ENCODE measurements at places on chromosomes 16 and 17.

DNA sequence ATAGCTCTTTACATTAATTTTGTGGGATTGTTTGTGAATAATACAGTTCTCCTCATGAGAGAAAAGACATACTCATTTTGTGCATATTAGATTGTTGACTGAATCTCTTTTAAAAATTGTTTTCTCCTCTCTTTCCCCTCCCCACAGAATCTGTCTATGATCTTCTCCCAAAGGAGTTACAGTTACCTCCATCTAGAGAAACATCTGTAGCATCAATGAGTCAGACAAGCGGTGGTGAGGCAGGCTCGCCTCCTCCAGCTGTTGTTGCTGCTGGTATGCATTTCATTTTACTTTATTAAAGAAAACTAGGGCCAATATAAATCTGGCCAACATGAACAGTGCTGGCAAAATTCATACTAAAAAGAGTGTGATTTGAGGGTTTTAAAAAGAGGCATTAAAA lies 60.5 kb downstream of the NFAT5 start:
- DNase-seq, result no peak

GRCh38 chr16:1244881-1245280 lies 4.4 kb downstream of the TPSAB1 start:
- no peak for DNase-seq

DNA sequence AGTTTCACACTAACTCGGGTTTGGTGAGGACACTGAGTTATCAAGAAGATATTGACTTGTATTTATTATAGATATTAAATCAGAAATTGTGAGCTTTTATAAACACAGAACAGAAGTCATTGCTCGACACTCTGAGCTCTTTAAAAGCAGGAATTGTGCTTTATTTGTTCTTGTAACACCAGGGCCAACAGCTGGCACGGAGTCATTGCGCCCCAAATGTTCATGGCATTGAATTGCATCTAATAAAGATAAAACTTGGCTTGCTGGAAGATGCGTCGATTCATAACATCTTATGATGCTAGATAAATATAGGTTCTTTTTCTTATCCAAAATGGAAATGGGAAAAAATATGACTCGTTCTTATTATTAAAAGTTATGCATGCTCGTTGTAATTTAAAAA lies 11.8 kb upstream of the MLYCD start:
- DNase-seq, result no peak

- DNase-seq, result no peak
Observed at GRCh38 chr16:4419402-4419959, 3.1 kb upstream of the CORO7 start.

DNA sequence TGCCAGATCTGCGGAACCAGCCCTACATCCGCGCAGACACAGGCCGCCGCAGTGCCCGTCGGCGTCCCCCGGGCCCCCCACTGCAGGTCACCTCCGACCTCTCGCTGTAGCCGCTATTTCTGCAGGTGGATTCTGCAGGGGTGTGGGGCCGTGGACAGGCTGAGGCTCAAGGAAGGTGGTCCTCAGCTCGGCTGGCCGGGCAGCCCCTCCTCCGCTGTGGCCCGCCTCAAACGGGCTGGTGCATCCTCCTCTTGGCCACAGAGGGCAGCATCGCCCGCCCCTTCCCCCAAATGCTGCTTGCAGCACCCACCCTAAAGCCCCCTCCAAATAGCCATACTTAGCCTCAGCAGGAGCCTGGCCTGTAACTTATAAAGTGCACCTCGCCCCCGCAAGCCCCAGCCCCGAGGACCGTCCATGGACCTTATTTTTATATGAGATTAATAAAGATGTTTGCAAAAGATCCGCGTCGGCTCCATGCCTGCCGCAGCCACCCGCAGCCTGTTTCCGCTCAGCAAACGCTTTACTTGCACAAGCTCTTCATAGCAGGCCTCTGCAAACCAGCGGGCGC lies 14.9 kb downstream of the SPATA32 start:
- no peak for DNase-seq

- no peak for DNase-seq
Observed at GRCh38 chr17:67449065-67449464, 72.0 kb downstream of the PITPNC1 start.

DNA sequence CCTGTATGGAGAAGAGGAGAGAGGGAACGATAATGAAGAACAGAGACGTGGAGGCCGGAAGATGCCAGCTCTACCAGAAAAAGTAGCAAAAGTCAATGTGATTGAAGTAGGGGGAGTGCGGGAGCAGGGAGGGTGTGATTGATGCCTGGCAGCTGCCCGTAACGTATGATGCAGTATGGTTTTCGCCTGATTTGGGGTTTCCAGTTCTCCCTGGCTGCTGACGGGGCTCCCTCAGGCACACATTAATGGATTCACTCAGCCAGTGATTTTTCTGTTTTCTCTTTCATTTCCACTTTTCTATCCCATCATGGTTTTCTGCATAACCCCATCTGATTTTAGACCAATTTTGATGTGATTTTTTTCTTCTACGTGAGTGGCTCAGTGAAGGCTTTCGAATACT lies 62.1 kb downstream of the PRKCA start:
- no peak for DNase-seq

GRCh38 chr17:82076018-82076784 lies 10.6 kb upstream of the DUS1L start:
- no peak for DNase-seq

- DNase-seq, result no peak
Observed at GRCh38 chr16:50878966-50879615, 137.2 kb downstream of the CYLD start.

- DNase-seq, result no peak
Observed at GRCh38 chr16:85349365-85350145, 237.3 kb upstream of the CIBAR2 start.

DNA sequence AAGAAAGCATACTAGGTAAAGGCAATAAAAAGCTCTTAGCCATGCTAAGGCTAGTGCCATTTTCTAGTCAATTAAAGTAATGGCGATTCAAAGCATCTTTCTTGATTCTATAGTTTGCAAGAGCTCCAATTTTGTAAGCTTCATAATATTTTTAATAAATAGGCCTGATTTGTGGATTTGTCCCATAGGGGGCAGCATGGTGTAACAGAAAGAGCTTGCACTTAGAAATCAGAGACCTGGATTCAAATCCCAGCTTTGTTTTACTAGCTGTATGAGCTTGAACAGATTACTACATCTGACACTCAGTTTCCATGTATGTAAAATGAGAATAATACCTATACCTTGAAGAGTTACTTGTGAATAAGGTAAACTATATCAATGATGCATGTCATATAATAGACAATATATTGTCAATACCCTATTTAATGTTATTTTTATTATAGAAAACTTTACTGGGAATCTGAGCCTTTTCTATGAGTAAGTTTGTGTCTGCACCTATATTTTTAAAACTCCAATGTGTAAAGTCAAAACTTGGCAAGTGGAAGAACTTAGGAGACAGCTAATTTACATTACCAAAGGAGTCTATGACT lies 93.6 kb upstream of the NOG start:
- DNase-seq, result no peak
